ENCODE measurements at places on chromosomes 1 and 21.

DNA sequence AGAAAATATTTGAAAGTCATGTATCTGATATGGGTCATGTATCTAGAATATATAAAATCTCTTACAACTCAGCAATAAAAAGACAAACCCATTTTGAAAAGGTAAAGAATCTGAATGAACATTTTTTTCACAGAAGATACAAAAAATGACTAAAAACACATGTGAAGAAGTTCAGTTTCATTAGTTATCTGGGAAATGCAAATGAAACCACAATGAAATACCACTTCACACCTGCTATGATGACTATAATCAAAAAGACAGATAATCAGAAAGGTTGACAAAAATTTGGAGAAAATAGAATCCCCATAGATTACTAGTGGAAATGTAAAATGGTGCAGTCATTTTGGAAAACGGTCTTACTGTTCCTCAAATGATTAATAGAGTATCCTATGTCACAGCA, 631.0 kb downstream of the MRPL39 start:
- no peak for ATAC-seq

DNA sequence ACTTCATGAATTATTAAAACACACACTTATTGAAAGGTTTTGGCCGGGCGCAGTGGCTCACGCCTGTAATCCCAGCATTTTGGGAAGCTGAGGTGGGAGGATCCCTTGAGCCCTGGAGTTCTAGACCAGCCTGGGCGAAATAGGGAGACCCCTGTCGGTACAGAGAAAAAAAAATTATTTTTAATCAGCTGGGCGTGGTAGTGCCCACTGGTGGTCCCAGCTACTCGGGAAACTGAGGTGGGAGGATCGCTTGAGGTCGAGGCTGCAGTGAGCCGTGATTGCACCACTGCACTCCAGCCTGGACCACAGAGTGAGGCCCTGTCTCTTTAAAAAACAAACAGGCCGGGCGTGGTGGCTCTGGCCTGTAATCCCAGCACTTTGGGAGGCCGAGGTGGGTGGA, 1.7 kb downstream of the GABPB2 start:
- ATAC-seq = no peak

DNA sequence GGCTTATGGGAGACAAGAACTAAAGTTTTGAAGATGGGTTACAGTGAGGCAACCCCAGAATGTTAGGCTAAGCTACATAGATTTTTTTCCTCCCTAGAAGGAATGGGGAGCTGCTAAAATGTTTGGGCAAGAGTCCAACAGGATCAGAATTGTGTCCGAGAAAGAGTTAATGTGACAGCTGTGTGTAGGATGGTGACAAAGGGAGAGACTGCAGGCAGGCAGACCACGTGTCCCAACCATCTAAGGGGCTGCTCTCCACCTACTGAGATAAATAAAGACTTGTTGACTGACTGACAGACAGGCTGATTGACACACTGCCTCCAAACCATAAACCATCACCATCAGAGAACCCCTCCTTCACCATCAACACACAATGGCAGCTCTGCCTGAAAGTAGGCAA, 133.7 kb upstream of the CTTNBP2NL start:
- ATAC-seq = no peak

DNA sequence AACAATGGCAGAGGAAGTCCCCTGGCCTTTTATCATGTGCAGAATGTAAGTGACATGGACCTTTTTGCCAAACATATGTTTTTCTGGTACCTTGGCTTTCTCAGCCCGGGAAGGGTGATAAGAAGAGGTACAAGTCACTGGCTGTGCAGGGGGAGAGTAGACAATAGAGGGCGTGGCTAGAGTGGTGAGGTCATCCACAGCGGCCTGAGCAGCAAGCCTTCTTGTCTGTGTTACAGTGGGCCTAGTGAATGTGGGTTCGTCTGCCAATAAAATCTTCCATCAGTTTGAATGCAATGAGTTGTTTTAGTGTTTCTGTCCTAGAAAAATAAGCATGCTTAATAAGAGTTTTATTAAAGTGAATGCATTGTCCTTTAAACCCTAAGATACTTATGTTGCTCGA, 59.0 kb upstream of the PGD start:
- ATAC-seq = no peak

DNA sequence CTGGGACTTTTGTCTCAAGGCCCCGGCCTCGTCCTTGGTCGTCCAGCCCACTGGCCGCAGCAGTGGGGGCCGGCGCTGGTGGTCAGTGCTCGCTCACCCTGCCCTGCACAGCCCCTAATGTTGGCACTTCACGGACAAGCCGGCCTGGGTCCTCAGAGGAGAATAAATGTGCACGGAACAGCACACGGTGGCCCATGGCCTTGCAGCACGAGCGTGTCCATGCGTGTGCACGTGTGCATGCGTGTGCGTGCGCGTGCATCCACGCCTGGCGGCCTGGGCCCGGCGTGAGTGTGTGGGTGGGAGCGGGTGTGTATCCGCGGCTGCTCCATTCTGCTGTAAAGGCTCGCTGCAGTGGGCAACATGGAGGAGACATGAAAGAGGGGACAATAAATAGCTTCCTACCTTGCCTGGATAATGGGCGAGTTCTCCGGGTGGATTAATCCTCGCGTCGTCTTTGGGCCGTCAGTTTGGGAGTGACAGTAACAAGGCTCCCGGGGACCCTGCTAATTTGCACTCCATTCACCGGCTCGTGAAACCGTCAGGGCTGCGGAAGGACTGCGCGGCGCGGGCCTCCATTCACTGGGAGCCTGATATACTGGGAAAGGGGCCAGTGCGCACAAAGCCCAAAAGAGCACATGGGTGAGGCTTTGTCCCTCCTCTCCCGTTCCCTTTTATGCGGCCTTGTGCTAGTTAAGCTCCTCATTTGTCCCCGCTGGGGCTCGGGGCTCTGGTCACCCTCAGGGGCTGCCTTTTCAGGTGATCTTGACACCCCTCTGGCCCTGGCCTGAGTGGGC, 142.8 kb downstream of the PRDM16 start:
- no peak for ATAC-seq

- ATAC-seq = no peak
Observed at GRCh38 chr1:185341196-185341781, 24.2 kb upstream of the IVNS1ABP start.

DNA sequence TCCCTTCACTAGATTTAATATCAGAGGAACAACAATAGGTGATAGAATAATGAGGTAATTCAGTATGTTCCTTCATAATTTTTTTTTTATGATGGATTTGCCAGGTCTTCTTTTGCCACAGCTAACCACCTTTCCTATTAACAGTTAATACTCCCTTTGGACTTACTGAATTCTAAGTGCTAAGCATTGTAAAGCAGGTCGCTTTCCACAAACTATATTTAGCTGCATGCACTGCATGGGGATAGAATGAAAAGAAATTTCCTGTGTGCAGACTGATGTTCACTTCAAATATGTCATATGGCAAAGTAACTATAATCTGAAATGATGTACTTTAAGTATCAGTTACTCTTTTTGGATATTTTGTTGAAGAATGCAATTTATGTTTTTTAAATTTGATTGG, 85.8 kb downstream of the GPR161 start:
- no peak for ATAC-seq

DNA sequence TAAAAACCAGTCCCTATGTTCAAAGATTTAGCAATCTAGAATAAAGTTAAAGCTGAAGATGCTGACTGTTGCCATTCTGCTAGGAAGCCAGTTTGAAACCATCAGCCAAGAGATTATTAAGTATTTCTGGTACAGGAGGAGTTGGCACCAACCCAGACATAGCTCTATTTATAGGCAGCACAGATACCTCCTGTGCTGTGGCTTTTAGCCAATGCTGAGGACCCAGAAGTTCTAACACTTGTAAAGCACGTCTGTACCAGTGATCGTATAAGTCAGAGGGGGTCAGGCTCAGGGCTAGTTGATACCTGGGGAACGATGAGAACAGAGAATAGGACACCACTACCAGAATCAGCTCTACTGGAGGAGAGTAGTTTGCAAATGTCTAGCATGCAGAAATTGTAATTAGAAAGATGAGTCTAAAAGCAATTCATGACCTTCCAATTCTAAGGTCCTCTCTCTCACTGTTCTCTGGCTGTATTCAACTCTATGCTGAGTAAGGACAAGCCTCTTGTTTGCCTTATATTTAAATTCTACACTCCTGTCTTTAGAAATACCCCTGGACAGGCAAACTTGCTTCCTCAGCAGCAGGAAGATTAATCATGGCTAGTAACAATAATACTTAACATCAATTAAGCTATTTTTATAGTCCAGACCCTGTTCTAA, 96.8 kb upstream of the PALMD start:
- no peak for ATAC-seq
